Cortex of kidney (tissue), 1 donor: ENCODE measurements at places on chromosomes 1 and 21.

- no peak for DNase-seq
Observed at GRCh38 chr1:69263921-69264391, 303.8 kb upstream of the LRRC7 start.

DNA sequence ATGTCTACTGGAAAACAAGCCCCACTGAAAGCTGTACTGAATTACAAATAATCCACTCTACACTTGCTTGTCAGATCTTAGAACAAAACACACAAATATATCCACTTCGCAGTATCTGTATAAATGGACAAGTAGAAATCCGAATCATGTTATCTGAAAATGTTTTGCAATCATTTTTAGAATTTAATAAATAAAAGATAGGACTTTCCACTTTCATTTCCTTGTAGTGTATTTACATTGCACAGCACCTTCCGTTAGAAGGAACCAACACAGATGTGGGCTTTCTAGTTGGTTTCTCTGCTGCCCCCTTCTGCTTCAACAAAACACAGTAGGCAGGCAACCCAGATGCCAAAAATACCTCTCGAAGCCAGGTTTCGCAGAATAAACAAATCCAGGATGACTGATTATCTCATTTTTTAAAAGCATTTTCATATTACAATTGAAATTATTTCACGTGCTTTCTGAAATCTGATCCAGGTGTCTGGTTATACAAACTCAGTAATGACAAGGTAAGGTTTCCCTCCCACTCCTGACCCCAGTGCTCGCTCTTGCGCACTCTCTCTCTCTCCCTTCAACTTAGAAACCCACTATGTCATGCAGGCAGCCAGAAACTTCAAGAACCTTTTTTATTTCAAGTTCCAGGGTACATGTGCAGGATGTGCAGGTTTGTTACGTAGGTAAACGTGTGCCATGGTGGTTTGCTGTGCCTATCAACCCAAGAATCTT is 389.9 kb downstream of the SMYD3 start:
- no peak for DNase-seq

DNA sequence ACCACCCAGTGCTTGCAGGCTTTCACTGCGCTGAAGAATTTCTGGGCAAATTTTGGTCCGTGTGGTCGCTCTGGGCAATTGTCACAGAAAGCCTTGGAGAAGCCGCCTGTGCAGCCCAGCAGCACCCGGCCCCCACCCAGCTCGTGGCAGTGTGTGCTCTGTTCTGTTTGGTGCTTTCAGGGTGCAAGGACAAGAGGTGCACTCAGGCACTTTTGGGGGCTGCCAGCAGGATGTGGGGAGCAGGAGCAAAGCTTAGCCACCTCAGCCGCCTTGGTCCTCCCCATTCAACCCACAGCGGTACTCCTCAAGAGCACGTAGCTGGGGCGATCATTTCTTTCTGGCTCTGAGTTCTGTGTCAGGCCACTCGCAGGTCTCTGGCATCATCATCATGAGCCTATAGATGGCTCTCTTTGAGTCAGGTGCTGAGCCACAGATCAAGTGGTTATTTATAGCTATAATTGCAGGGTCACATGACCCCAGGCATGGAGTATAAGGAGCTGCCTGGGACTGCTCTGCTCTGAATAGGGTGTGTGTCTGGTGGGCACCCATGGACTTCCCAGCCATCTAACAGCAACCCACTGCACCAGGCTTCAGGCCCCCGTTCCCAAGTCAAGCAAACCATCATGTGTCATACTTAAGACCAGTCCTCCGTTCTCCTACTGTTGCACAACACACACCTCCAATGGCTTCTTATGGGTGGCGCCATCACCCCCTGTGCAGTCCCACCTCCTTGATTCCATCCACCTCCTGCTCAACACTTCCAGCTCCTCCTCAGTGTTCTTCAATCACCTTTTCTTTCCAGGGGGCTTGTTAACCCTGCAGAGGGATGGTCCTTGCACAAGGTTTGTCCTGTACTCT is 18.1 kb upstream of the TENT5C start:
- no peak for DNase-seq

DNA sequence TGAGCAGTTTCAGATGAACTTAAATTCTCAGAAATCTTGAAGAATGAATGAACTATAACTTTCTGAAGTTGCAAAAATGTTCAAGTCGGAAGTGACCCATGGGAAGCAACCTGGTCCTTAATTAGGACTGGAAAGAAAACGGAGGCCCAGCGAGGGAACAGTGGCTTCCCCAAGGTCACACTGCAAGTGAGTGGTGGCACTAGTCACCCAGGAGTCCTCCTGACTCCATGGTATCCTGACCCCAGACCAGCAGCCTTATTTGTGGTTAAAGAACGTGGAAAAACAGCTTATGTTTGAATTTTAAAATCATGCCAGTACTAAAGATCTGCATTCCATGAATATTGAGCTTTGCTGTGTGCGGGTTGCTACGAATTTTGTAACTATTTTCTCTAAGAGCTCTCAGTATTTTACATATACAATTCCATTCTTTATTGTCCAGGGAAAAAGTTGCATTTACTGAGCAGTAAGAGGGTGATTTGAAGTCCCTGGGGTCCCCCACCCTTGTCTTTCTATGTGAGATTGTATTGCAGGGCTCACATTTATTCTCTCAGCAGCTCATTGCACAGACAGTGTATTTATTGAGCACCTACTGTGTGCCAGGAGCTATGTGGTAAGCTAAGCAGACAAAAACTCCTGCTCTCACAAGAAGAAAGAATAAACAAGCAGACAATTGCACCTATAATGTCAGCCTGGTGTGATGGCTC is 61.6 kb upstream of the ATP5PO start:
- no peak for DNase-seq

- DNase-seq, result no peak
Observed at GRCh38 chr1:232274236-232274855, 355.6 kb downstream of the SIPA1L2 start.

- DNase-seq, result no peak
Observed at GRCh38 chr1:11318982-11319381, 46.0 kb downstream of the UBIAD1 start.

DNA sequence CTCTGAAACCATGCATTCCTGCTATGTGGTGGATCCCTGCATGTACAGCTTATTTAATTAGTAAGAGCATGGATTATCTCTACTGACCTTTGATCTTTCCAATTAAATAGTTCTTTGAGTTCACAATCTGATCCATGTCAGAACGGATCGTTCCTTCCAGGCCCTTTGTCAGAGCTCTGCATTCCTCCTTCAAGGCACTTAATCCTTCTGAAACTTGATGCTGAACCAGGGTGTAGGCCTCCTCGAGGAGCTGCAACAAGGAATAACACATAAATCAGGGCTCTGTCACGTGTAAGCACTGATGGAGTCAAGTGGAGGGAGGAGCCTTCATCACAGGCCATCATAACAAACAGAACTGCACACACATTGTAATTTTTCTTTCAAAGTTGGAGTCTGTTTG is 68.4 kb upstream of the EDEM3 start:
- no peak for DNase-seq

DNA sequence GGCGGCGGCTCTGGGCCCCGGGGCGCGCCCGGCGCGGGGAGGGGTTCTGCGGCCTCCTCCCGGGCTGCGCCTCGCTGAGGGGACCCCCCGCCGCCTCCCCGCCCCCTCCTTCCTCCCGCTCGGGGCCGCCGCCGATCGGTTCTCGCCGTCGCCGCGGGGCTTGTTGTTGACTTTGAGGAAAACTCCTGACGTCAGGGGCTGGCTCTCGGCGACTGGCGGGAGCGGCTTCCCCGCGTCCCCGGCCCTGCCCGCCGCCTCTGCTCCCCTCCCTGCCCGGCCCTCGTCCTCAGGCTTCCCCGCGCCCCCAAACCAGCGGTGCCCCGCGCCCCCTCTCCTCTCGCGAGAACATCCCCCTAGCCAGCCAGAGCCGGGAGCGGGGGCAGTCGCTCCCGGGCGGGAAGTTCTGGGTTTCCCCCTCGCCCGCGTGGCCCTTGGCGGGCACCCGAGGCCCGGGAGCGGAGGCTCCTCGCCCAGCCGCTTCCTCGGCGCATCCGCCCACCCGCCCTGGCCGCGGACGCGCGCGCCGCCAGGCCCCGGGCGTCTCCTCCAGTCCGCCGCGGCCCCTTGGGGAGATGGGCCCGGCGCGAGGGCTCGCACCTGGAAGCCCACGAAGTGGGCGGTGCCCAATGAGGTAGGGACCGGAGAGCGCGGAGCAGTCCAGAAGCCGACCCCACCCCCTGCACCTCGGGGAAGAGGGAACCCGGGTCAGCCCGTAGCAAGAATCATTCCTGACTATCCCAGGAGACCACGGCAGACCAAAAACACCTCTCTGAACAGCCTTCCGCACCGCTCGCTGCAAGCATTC is 611 bp upstream of the AKT3 start:
- DNase-seq, result no peak

DNA sequence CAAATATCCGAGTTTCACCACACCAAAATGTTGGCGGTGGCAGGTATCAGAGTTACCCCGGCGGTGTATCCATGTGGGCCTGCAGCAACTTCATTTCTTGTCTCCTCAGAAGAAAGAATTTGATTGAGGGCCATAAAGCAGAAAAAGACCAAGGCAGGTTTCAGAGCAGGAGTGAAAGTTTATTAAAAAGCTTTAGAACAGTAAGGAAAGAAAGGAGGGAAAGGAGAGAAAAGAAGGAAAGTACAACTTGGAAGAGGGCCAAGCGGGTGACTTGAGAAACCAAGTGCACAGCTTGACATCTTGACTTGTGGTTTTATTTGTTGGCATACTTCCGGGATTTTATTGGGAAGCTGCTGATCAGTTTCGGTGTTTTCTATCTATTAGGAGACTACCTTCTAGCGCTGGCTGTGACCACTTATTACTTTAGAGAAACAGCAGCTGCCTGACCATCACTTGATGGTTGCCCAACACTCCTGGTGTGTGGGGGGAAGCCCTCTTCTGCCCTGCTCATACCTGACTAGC is 75.5 kb upstream of the RAB3GAP2 start:
- no peak for DNase-seq

DNA sequence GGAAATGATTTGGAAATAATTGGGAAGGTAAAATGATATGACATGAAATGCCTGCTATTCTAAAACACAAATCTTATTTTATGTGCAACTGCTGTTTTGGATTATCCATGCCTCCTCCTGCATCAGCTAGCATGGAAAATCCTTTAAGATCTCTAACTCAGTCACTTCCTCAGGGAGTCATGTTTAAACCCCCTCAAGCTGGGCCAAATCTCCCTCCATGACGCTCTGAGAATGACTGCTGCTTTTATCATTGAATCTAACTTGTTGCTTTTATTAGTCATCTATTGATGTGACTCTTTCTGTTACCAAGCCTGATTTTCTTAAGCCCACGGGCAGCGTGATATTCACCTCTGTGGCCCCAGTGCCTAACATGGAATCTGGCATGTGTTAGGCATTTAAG is 324.8 kb downstream of the DISC1 start:
- DNase-seq, result no peak

GRCh38 chr21:31201548-31201947 is 142.5 kb downstream of the TIAM1 start:
- no peak for DNase-seq

- DNase-seq, result no peak
Observed at GRCh38 chr1:6960291-6960811, 175.1 kb downstream of the CAMTA1 start.

DNA sequence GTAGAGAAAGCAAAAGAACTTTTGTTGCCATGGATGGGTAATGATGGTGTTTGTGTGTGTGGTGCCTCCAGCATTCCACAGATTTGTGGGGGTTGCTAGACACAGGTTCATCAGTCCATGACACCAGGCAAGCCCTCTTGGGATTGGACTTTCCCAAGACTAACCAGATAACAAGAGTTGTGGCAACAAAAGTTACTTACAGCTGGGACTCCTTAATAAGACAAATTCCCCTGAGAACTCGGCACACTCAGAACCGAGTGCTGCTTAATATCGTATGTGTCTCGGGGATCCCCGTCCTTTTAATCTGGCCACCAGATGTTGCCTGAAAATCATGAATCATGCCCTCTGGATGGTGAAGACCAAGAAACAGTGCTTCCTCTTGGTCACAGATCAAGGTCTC is 193.3 kb downstream of the AJAP1 start:
- DNase-seq, result no peak

DNA sequence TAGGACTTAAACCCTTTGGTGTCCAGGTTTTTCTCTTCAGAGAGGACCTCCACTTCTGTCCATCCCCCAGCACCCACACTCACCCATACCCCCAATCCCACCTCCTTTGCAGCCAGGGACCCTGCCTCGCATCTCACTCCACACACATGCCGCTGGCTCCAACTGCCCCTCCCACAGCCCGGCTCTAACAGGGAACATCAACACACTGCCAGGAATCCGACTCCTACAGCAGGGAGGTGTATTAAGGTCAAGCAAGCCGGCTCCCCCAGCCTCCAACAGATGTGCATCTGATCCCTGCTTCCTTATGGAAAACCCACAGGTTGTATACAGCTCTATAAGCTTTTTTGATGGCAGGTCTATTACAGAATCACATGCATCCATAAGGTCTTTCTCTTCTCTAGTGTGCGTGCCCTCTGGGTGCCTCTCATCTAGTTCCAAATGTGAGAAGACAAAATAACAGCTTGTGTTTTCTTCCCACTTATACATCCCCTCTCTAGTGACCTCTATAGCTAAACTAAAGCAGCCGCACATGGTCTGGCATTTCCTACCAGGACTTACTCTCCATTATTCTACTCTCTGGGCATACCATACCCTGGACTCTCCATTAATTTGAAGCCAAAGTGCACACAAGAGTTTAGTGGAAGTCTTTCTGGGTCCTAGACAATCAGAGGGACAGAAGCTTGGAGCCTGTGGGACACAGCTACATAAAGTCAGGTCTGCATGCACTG is 16.3 kb downstream of the PIK3C2B start:
- DNase-seq, result no peak

DNA sequence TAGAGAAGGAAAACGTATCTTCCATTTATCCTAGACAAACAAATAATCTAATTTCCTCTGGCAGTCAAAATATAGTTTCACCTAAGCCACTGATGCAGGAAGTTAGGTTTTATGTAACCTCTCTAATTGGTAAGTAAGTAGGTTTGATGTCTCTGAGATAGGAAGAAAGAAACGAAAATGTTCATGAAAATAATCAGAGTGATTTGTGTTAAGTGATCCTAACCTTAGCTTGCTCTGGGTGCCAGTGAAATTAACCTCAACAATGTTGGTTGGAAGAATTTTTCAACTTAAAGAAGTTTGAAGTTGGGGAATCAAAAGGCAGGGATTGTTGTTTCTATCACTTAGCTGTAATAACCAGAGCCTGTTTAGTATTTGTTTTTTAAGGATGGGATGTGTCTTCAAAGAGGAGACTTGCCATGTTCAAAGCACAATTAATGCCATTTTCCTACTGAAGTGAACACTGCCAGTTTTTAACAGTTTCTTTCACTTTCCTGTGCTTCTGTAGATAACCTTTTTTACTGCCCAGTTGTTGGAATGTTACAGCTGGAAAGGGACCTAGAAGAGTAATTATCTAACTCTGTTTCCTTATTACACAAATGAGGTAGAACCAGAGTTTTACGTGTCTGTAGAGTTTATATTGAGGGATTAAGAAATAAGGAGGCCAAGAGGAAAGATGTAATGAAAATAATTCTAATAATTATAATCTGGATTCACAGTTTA is 18.4 kb downstream of the HIPK1 start:
- no peak for DNase-seq

- no peak for DNase-seq
Observed at GRCh38 chr21:46304955-46305354, 18.7 kb downstream of the C21orf58 start.
